ENCODE measurements at places on chromosomes 12 and 14.

- DNase-seq, result no peak
Observed at GRCh38 chr12:124625867-124626675, 58.7 kb upstream of the NCOR2 start.

DNA sequence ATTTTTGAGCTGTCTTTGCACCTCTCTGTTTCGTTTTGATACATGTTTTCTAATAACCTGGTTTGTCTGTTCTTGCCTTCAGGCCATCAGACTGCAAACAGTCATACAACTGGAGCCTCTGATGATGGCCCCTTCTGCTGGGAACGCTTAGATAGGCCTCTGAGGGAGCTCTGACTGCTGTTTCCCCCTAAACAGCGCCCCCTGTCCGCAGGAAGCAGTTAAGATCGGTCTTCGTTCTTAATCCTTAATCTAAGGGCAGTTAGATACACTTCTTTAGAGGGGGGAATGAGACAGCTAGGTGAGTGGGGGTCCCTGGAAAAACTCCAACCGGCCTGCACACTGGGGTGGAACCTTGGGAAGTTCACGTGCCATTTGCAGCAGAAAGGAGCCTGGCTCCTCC is 1338.8 kb upstream of the SEL1L start:
- DNase-seq, result no peak

DNA sequence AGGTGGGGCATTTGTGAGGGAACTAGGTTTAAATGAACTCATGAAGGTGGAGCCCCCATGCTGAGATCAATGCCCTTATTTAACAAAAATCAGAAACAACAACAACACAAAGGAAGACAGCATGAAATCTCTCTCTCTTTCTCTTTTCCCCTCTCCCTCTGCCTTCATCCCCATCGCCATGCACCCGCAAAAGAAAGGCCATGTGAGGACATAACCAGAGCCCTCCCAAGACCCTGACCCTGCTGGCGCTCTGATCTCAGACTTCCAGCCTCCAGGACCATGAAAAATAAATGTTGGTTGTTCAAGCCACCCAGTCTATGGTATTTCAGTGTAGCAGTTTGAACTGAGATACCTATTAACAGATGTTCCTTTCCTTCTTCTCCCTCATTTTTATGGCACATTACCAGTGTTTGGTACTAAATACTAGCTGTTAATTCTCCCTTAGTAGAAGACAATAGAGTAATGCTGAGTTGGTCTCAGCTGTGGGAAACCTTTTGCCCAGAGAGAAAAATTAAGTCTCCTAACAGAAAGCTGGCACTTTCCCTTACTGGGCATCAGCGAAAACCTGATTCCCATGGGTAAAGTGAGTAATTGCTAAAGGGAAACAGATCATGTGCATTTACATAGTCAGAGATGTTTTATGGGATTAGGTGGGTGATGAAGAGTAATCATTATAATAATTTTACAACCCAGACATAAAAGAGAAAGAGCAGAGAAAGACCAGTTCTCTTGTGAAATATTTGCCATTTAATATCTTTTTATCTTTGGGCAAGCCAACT is 264.0 kb upstream of the PLEKHG7 start:
- DNase-seq, result no peak

DNA sequence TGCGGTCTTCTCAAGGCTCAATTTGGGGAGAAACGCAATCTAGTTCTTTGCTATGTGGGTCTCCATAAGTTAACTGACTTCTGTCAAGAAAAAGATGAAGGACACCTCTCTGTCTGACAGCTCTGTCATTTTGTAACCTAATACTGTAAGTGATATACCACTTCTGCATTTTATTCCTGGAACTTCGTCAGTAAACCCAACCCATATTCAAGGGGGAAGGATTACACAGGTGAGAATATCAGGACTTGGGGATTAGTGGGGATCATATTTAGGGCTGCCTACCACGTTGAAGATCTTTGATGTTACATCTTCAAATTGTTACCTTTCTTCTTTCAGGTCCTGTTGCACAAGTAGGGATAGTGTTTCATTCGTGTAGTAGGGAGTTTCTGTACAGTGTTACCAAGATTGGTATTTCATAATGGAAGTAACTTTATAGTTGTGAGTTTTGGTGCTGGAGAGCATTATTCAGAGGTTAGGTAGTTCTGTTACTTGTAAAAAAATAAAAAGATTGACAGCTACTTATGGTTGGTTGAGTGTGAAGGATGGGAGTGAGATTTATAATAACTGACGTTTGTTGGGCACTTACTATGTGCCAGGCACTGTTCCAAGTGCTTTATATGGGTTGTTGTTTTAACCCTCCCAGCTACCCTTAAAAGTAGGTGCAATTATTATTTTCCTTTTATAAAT is 1.6 kb downstream of the TMEM260 start:
- DNase-seq, result no peak

GRCh38 chr12:1939331-1939730 is 20.9 kb upstream of the CACNA2D4 start:
- DNase-seq, result no peak

GRCh38 chr14:68514608-68515194 is 278.2 kb downstream of the ZFP36L1 start:
- no peak for DNase-seq

DNA sequence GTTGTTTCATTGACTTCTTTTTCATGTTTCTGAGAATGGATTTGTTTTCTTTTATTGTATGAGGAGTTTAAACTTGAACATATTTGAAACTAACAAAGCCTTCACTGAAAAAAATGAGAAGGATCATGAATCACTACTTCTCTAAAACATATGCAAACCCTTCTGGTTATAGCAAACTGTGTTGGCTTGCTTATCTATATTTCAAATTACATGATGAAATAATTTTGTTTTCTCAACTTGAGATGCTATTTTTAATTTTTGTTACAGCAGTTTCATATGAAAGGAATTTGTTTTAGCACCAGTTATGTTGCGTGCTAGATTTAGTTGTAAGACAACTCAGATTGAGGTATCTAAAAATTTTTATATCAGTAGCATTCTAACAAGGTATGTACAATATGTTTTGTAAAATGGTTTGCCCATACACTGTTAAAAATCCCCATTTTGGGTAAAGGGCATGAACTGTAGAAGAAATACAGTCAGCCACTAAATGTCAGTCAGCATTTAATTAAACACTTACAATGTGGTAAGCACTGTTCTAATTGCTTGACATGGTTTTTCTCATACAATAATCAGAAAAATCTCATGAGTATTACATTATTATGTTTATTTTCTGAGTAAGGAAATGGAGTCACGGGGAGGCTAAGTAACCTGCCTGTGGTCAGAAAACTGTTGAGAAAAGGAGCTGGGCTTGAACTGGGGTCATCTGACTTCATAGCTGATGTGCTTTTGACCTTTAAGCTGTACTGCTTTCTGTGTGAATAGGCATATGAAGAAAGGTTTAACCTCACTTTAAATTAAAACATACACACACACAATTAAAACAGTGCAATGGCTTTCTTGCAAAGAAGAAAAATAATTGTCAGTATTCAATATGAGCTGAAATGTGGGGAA is 105.7 kb downstream of the PLEKHA5 start:
- DNase-seq, result no peak

DNA sequence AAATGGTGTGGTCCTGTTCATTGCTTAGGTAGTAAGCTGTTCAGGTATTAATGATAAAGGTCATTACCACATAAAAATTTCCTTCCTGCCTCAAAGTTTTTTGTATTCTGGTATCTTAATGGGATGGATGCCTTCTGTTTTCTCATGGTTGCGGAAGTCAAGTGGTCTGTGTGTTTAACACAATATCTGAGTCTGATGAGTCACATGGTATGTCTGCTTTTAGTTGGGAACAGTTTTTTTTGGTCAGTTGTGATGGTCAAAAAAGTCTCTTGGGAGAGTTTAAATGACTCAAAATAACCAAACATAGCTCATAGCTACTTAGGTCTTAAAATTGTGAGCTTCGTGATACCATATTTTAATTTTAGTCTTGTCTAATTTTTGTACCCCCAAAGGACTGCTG is 40.7 kb downstream of the STK38L start:
- DNase-seq, result no peak

GRCh38 chr12:46963977-46964971 is 115.1 kb upstream of the PCED1B start:
- no peak for DNase-seq

GRCh38 chr12:93243382-93243688 is 134.4 kb upstream of the NUDT4 start:
- DNase-seq, result no peak

- DNase-seq, result no peak
Observed at GRCh38 chr12:70154087-70154638, 89.1 kb upstream of the CNOT2 start.

- no peak for DNase-seq
Observed at GRCh38 chr12:49763006-49763591, 21.7 kb downstream of the TMBIM6 start.

DNA sequence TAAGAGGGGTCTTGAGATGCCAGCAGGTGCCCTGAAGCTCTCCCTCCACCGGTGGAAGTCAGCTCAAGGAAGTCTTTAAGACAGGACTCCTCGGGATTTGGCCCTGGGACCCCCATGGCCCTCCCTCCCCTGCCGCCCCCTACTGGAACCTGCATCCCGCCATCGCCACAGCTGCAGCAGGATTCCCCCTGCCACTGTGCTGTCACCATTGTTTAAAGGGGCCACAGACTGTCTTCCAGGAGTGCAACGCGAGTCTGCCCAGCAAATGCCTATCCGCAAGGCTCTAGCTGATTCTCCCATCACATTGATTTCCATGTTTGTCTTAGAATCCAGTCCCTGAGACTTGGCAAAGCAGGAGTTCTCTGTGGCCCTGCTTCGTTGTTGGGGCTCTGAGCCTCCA is 770.8 kb upstream of the ALG10B start:
- DNase-seq, result no peak

GRCh38 chr14:61184112-61184511 is 97.0 kb downstream of the TMEM30B start:
- no peak for DNase-seq

GRCh38 chr14:75049136-75049535 is 2.1 kb downstream of the MLH3 start:
- DNase-seq, result no peak

- no peak for DNase-seq
Observed at GRCh38 chr12:107948391-107948945, 174.0 kb downstream of the ASCL4 start.

DNA sequence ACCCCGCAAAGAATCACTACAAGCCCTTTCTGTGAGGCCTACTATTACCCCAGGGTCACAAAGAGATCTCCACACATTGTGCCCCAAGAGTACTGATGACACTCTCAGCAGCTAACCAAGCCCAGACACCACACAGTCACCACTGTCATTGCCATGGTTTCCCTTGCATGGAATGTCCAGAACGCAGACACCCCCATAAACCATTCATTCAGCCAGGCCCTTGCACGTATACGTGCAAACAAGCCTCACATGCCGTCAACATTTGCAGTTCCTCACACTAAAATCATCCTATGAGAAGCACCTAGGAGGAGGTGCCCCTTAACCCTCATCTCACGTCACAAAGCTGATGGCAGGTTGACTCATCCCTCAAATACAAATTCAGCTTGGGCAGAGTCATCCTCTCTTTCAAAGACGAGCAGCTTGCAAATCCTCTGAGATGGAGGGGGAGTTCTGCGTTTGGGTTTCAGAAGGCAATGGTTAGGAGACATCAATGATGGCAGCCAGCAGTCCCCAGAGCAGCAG is 17.1 kb upstream of the KRT77 start:
- DNase-seq, result no peak

DNA sequence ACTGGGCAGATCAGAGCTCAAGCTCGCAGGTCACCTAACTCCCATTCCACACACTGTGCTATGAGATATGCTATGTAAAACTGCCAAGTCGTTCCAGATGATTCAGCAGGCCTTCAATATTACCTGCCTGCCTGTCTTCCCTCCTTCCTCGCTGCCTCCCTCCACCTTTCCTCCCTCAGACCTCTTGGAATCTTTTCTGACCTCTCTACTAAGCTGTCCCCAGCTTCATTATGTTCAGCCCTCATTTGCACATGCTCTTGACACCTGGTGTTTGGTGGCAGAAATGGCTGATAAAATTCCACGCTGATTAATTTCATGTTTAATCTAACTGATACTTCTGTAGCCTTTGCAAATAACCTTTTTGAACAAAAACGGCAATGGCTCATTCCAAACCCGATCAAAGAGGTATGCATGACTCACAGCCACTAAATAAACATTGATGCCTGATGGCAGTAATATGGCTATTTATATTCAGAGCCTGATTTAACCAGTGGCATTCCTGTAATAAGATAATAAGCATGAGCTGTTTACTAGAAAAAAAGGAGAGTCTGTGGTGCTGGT is 130.8 kb upstream of the EGLN3 start:
- DNase-seq, result peak; percentile 93

GRCh38 chr12:28290262-28290661 is 100.0 kb downstream of the CCDC91 start:
- DNase-seq, result no peak

DNA sequence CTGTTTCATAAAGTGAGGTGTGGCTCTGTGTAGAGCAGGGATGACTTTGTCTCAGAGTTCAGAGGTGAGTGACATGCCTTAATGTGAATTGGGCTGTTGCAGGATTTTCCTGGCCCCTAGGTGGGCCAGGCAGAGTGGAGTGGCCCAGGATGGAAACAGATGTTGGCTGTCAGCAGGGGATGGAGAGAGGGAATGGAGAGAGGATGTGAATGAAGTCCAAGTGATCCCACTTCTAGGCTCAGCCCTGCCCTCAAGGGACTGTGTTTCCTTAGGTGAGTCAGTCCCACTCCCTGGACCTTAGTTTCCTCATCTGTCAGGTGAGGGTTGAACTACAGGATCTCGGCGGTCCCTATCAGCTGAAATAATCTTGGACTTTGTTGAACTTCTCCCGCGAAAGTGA is 7.5 kb downstream of the GALNT16 start:
- no peak for DNase-seq

DNA sequence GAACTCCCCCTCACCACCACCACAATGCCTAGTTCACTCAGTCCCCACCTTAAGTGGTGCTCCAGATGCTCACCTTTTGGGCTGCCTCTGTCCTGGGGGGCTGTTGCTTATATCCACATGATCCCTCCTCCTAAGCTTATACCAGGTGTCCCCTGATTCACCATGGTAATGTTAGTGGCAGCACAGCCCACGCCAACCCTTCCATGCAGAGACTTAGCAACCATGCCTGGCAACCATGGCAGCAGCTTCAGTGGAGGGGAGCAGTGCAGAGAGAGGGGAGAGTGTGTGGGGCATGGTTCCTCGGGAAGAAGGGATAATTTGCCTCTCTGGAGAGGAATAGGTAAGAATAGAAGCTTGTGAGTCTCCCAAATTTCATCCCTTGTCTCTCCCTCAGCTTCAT is 1.2 kb upstream of the DDN start:
- DNase-seq, result no peak

DNA sequence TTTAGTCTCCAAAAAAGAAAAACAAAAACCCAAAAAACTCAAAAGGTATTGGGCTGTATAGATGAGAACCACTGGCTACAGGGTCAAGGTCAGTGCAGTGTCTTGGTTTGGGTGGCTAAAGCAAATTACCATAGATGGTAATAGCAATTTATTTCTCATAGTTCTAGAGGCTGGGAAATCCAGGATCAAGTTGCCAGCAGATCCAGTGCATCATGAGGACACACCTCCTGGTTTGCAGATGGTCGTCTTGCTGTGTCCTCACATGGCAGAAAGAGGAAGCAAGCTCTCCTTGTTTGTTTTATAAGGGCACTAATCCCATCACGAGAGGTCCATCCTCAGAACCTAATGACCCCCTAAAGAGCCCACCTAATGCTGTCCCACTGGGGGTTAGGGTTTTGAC is 11.2 kb downstream of the COX14 start:
- no peak for DNase-seq

GRCh38 chr12:108214486-108214885 is 85.4 kb downstream of the WSCD2 start:
- no peak for DNase-seq

Data from SHP77 treated with DMSO at 0.1 percent for 48 hours (cell line).